Cardiac fibroblast (primary cell): ENCODE measurements at places on chromosomes 3 and 15.

- no peak for DNase-seq
These were observed 54.7 kb downstream of the FOXP1 start for GRCh38 chr3:71528816-71529215.

- DNase-seq, result no peak
These were observed 585 bp downstream of the SLCO3A1 start for GRCh38 chr15:91853948-91854638.

GRCh38 chr15:98413933-98414546 lies 234.3 kb upstream of the IGF1R start:
- no peak for DNase-seq

DNA sequence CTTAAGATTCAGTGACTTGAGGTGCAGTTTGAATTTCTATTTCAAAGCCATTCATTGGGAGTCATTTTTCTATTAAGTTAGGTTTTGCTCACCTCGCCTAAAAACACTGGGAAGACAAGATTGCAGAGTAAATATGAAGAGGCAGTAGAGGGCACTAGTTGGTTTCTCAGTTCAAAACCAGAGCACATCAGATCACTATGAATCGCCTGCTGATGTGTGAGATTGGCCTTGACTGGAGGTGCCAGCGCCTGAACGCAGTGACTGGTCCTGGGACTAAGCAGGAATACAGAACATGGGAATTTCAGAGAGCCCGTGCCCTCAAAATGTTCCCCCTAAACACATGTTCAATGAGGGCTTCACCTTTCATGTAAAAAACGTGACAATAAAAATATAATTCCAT lies 229.0 kb downstream of the ITPR1 start:
- peak; percentile 89 for DNase-seq

- DNase-seq, result no peak
These were observed 14.5 kb downstream of the GATM start for GRCh38 chr15:45363801-45364200.

GRCh38 chr3:128578346-128578745 lies 72.3 kb downstream of the RPN1 start:
- no peak for DNase-seq

DNA sequence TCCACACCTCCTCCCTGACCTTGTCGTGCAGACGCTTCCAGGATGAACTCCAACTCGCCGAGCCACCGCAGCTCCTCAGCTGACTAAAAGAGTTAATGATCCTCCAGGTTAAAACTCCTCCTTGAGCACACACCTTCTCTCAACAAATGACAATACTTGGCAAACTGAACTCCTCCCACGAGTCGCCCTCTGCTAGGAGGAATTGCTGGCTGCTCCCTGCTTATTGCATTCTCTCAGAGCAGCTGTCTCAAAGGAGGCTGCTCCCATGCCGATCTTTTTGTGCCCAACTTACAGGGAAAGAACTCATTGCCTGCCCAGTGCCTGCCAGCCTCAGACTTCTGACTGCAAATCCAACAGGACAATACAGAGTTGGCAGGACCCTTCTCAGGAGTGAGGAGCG lies at the start of gene ATP13A4:
Gene ATP13A4 (minus strand): TSS at position 85 of the 400 bp plus-strand sequence. CDS start 96 bp downstream, outside the sequence.
- no peak for DNase-seq
